Fibroblast of lung (primary cell): ENCODE measurements at places on chromosomes 16 and 17. TPM values are rescaled to one million over a fixed set of nuclear protein-coding genes. Genes with fewer than 3 reads are reported as not detected.

DNA sequence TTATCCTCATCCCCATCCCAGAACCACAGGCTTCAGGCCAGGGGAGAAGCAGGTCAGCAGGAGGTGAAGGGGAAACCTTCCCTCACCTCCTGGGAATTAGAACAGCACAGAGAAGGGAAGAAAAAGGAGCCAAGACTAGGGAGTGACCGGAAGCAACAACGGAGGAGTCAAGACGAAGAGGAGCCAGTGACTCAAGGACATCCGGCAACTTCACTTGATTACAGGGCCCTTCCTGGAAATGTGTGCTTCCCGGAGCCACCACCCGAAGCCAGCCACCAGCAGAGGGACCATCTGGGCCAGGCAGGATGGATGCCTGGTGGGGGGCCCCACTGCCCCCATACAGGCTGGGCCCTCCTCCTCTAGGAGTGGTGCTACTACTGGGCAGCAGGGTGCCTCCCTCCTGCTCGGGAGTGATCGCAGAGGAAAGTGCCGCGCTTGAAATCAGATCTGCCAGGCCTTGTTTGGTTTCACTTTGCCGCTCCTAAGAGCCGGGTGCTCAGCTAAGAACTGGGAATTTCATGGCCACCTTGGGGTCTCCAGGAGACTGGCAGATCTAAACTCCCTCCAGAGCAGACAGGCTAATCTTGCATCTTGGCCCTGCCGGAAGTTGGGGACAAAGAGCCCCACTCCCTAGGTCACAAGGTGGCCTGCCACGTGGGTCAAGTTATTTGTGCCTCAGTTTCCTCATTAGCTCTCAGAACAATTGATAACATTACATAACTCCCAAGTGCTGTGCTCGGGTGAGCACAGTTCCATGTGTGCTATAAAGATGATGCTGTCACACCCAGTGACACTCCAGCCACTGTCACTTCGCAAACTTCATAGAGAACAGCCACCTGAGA, 6.6 kb downstream of the CDC42EP4 start:
- DNase-seq: peak; percentile 79

DNA sequence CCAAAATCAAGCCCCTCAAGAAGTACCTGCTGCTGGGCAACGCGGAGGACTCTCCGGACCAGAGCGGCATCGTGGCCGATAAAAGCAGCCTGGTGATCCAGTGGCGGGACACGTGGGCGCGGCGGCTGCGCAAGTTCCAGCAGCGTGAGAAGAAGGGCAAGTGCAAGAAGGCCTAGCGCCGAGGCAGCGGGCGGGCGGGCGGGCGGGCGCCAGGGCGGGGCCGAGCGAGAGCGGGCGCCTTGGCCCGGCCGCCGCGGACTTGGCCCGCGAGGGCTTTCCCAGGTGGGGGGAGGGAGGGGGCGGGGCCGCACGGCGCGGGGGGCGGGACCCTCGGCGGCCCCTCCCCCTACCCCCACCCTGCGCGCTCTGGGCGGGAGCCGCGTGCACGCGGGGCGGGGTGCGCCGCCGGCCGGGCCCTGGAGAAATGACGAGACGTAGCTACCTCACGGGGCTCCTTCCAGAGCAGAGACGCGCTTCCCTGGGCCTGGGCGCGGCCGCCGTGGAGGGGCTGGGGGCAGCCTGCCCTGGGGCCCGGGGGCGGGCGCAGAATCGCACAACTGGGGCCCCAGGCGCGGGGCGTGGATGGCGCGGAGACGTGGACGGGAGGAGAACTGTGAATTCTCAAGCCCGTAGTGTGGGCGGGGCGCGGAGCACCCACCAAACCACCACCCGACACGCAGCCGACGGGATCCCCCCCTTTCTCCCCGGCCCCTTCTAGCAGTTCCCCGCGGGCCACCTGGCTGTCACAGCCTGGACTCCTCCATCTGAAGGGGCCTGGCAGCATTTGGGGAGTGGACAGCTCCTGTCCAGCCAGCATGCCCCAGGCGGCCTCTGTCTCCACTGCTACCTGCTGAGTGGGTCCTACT, 218.7 kb downstream of the NTN1 start:
- peak; percentile 60 for DNase-seq

GRCh38 chr17:81871387-81872230, 472 bp upstream of the ARHGDIA start:
- peak; percentile 89 for DNase-seq

CES3 gene
- total RNA-seq: 0.77 and 1.3 TPM in 2 replicates

- no peak for DNase-seq
Measured at GRCh38 chr16:83682116-83682867, 125.5 kb upstream of the HSBP1 start.

PPP1R1B gene
- total RNA-seq: under 0.01 and 0.26 TPM in 2 replicates

DNA sequence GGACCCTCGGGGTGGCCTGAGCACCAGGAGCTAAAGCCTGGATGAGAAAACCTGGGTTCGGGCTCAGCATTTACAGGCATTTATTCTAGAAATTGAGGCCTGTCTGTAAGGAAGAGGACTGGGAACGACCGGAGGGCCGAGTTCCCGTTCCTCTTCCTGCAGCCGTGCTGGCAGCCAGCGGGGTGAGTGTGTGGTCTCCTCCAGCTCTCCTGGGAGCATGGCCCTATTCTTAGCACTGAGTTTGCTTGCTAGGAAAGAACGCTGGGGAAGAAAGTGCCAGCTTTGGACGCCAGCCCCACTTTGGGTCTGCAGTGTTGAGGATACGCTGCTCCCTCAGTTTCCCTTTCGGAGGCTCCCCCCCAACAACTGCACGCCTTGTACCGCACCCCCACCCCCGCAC, 49.6 kb downstream of the MGAT5B start:
- DNase-seq: no peak

DNA sequence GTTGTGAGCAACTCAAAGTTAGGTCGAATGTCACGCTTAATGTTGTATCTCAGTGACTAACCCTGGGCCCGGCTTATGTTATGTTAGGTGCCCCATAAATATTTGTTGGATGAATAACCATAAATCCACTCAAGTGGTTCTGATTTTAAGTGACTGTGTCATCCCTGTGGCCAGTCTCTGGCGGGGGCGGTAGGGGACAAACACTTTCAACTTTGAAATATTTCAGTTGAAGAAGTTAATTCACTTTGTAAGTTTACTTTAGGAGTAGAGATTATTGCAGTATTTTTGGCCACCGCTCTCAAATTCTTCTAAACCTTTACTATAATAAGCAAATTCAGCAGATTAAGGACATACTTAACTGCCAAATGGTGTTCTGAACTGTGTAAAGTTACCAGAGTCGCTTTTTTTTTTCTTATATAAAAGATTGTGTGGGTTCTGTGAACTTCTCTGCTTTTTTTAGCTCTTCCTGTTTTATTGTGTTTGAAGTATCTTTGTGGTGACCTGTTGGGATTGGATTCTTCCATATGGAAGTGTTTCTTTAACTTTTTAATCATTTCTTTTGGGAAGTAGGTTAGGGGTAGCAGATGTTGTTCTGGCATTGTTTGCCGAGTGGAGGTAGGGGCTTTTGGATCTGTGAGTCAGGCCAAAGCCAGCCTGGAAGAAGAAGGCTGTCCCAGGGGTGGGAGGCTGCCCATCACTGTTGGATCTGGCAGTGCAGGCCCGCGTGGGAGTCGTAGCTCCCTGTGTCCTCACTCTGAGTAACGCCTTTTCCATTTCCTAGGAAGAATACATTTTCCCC, 61.4 kb upstream of the TBX2 start:
- peak; percentile 79 for DNase-seq

DNA sequence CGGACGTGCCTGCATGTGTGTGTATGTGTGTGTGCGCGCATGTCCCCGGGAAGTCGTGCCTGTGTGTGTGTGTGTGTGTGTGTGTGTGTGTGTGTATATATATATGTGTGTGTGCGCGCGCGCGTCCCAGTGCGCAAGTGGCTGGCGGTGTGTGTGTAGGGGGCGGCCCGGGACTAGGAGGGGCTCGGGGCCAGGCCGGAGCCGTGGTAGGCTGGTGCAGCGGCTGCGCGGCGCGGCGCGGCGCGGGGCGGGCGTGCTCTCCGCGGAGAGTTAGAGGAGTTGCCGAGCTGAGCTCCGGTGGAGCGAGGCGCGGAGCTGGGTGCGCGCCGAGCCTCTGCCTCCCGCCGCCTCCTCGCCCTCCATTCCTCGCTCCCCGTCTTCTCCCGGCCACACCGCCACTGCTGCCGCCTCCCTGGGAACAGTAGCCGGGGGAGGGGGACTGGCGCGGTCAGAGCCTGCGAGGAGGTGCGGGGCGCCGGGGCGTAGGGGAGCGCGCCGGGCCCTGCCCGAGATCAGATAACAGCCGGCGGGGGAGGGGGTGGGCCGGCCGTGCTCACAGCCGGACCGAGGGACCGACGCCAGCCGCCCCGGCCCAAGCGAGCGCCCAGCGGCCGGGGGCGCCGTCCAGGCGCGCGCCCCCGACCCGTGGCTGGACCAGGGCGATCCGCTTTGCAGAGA, at the start of gene KCNJ12:
TSS of gene KCNJ12 (plus strand) at position 277 of the 678 bp plus-strand sequence. CDS start 38,986 bp downstream, outside the sequence.
- DNase-seq: peak; percentile 9

DNA sequence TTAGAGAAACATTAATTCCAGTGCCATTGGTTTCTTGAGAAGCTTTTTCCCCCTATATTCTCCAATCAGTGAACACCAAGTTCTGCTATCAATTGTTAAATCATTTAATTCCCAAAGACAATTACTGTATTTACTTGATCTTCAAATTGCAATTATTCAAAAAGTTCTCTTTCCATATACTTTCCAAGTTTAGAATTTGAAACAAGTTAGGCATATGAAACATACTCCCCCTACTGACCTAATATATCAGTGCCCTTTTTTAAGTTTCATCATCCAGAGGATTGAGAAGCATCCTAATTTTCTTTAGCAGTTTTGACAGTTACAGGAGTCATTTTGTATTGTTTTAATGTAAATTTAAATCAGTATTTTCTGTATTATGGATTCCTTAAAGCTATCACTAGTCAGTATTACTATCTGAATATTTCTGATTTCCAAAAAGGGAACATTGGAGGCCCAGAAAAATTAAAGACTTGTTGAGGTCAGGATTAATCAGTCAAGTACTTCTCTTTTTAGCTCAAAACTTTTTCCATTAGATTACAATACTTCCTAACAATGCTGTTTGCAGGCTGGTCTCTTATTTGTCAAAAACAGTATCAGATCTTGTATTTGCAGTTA, 16.3 kb downstream of the MEIOC start:
- DNase-seq: peak; percentile 27

GRCh38 chr17:40912486-40913210, 24.8 kb downstream of the KRT23 start:
- DNase-seq: no peak

GRCh38 chr16:71242036-71242435, 11.5 kb upstream of the HYDIN start:
- DNase-seq: no peak

GRCh38 chr16:87098976-87099720, 218.0 kb downstream of the C16orf95 start:
- DNase-seq: no peak

ERN2 gene
- total RNA-seq: under 0.01 and 0.83 TPM in 2 replicates

DNA sequence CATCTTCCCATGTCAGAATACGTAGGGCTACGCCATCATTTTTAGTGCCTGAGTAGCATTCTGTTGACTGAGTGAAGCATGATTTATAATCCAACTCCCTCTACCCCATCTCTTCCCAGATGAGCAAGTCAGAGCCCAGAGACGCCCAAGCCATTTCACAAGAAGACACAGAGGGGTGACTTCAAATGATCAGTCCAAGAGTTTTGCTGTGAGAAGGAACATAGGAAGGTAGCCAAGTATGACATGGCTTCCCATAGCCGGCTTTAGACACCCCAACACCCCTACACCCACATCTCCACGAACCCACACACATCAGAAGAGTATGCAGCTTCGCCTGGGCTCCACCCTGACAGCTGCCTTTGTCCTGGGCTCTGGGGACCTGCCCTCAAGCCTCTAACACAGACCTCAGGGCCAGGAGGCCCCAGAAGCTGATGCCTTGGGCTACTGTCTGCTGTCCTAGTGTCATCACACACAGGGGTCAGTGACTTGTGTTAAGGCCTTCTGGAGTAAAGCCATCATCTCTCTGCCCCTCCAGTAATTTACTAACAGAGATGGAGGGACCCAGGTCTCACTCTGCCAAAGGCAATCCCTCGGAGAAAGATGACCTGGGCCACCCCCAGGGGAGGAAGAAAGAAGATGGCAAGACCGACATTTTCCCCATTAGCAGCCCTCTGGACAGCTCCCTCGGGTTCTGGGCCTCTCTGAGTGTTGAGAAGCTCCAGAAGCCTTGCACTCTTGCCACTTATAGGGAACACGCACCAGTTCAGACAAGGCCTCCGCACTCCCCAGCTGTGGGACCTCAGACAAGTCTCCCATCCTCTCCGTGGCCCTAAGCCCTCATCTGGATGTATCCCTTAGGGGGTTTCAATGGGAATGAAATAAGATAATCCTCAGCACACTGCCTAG, 38.7 kb upstream of the MRPS23 start:
- DNase-seq: no peak

C17orf100 gene
- 0.26 and 0.33 TPM in 2 replicates for total RNA-seq

TLE7 gene
- not detected in 2 replicates for total RNA-seq

SOST gene
- total RNA-seq: not detected in 2 replicates

- peak; percentile 85 for DNase-seq
Measured at GRCh38 chr17:63571632-63572310, 21.5 kb downstream of the DCAF7 start.

HOXB5 gene
- total RNA-seq: 1.0 and 2.1 TPM in 2 replicates

CMTM1 gene
- total RNA-seq: 1.5 and 2.3 TPM in 2 replicates

GRCh38 chr17:16013943-16014407, 14.4 kb downstream of the TTC19 start:
- DNase-seq: peak; percentile 86

GRCh38 chr16:31063495-31063842, 10.6 kb downstream of the ZNF668 start:
- no peak for DNase-seq

DNA sequence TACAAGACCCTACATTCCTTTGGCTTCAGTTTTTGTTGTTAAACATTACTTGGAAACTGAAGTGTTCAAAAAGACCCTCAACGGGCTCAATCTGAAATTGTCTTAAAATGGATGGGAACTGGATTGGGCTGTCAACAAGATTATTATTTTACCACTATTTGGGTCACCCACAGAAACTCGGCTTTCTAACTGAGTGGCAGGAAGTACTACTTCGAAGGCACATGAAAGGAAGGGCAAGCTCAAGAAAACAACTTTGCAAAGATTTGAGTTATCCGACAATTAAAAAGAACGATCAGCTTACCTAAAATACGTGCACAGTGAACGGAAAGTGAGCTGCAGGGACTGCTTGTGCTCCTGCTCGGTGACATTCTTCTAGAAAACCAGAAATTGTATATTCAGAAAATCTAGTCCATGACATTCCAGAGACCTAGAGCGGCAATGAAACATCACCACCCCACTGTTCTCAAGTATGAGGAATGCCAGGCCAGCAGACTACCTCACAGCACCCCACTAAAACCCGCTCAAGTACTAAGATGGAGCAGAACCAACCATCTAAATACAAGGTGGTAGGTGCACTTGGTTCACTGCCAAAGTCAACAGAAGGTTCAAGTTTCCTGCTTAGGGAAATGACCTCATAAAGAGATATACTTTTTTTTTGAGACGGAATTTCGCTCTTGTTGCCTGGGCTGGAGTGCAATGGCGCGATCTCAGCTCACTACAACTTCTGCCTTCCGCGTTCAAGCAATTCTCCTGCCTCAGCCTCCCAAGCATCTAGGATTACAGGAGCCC, 60.5 kb downstream of the ZZEF1 start:
- DNase-seq: no peak

TMEM238L gene
- total RNA-seq: not detected in 2 replicates

NPIPA5 gene
- total RNA-seq: 3.1 and 8.6 TPM in 2 replicates
